Astrocyte of the spinal cord (primary cell): ENCODE measurements at places on chromosomes 16 and 17.

GRCh38 chr16:55326261-55327092 is 2.5 kb downstream of the IRX6 start:
- DNase-seq: no peak

DNA sequence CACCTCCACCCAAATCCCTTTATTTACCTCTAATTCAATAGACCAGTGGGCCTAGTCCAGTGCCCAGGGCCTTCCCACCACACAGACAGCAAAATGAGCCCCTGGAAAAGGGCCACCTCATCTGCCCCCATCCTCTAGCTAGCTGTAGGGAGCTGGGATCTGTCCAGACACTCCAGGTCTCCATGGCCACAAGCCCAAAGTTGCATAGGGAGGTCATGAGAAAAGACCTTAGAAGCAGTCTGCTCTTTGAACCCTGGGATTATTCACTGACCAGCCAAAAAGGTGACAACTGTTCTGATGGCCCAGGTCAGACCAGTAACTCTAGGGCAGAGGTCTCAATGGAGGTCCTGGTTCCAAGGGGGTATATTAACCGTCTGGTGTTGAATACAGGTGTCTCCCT is 2.0 kb downstream of the CUEDC1 start:
- DNase-seq: no peak

GRCh38 chr17:9566067-9566466 is 9.6 kb downstream of the STX8 start:
- peak; percentile 5 for DNase-seq

GRCh38 chr17:36722121-36722902 is 120.9 kb downstream of the MRM1 start:
- peak; percentile 14 for DNase-seq

DNA sequence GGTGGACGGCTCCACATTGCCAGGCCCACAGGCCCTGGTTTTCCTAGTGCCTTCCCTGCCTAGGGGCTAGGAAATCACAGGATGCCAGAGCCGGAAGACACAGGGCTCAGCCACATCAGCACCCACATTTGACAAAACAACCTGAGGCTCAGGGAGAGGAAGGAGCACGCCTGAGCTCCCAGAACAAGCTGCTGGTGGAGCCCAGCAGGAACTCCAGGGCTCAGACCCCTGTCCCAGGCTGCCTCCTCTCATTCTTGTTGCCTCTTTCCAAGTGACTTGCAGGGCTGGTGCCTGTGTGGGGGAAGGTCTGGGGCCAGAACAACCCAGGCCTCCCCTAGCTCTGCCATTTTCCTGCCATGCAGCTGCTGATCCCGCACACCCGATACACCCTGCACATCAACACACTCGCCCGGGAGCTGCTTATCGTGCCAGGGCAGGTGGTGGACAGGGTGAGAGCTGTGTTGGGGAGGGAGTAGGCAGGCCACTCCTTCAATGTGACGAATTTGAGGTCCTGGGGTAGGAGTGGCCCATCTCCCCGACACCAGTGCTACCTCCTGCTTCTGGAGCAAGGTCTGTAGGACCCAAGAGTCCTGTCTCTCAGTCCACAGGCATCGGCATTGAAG is 7.6 kb downstream of the ALOX15B start:
- DNase-seq: no peak

- DNase-seq: peak; percentile 81
Measured at GRCh38 chr16:4293822-4294457, 21.1 kb upstream of the TFAP4 start.

DNA sequence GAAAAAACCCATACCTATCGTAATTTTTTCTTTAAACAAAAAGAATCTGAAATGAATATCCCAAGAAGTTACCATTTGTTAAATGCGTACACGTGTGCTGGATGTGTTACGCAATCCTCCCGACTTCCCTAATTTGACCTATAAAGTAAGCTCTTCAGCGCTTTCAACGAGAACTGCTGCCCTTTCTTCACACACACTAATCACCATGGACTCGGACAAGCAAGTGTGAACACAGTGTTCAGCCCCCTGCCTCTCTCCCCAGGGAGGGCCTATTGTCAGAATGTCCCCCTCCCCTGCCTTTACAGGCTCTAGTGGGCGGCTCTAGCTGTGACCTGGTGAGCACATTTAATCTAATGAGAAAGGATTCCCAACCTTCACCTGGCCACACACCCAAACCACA is 216.1 kb downstream of the CEP112 start:
- no peak for DNase-seq

DNA sequence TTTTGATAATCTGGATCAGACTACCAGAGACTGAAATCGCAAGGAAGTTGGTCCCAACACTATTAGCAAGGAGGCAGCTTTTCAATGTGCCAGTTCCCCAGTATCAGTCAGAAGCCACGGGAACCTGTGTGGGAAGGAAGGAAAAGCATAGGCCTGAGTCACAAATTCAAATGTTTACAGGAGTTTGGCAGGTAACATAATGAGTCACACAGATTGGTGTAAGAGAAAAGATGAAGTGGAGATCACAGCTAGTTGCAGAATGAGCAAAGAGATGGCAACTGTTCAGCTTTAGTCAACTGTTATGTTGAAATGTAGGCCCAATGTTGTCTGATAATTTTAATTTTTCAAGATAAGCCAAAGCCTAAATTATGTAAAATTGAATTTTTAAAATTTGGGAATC is 28.1 kb upstream of the ITGA2B start:
- DNase-seq: peak; percentile 79

DNA sequence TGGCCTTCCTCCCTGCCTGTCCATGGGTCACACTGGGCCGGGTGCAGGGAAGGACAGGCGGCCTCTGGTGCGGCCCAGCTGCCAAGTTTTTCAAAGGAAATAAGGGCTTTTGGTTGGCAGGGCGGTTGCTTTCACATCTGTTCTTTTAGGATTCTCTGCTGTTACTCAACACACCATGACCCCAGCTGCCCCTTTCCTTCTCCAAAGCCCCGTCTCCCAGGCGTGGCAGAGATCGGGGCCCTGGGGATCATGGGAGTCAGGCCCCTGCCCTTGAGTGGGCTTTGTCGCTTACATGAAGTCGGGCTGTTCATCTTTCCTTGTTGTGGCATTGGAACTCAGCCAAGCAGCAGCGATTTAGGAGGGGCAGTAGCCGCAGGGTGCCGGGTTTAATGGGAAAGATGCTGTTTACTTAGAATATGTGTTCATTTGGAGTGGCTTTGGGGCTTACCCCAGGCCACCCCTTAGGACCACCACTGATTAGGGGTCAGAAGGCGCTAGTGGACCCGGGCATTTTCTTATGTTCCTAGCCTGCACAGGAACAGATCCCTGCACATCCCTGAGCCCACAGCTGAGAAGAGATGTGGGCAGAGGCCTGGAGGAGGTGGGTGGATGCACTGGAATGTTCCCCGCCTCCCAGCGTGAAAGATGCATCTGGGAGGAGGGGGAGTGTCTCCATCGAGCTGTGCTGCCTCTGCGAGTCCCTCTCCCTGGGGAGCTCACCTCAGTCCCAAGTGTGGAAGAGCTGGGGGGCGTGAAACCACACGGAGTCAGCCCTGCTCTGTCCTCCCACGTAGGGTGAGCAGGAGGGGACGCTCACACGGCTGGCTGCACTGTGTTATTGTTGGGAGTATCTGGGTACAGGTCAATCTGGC is 6.8 kb upstream of the ADCY7 start:
- DNase-seq: peak; percentile 33

DNA sequence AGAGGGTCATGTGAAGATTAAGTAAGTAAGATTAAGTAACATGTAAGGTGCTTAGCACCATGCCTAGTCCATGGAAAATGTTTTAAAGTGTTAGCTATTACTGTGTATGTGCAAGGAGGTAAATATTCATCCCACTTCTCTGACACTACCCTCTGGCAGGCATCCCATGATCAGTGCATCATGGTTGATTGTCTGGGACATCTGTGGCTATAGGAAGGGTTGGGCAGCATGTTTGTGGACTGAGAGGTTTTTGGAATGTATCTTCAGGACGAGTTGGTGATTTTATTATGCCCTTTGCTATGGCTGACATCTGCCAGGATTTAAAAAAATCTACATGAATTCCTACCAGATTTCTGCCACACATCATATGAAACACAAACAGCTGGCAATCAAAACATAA is 6.5 kb upstream of the TAOK1 start:
- no peak for DNase-seq

DNA sequence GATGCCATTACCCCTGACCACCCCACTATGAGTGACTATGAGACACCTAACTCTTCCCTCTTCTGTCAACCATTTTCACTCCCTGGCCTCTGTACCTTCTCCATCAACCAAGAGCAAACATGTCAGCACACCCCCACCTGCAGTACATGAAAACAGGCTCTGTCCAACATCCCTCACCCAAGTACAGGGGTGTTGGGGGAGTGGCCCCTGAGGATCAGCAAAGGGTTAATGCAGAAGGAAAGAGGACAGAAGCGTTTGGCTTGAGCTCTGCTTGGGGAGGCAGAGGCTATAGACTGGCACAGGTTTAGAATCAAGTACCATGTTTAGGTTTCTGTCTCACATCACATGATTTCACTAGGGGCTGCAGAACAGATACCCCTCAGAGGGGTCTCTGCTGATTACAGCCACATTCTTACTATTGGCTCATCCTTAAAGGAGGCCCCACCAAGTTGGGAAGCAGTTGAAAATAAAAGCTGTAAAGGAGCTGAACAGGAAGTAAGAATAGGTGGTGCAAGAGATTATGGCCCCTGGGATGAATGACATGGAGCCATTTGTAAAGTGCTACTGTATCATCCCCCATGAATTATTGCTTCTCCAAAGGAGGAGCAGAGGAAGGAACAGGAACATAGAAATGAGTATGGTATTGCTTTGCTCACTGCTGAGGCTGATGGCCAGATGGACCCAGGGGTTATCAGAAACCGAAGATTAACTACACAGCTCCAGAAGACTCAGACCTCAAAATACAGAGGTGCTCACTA is 2.4 kb upstream of the PSMC3IP start:
- no peak for DNase-seq

- peak; percentile 56 for DNase-seq
Measured at GRCh38 chr17:59651346-59651745, 31.7 kb downstream of the CLTC start.

GRCh38 chr17:39651923-39652586 is 13.1 kb upstream of the TCAP start:
- DNase-seq: no peak

GRCh38 chr17:74935585-74936469 is at the start of gene OTOP3:
TSS of gene OTOP3 (plus strand) at chr17:74935898. CDS start at chr17:74935922, 24 bp downstream.
- DNase-seq: no peak

DNA sequence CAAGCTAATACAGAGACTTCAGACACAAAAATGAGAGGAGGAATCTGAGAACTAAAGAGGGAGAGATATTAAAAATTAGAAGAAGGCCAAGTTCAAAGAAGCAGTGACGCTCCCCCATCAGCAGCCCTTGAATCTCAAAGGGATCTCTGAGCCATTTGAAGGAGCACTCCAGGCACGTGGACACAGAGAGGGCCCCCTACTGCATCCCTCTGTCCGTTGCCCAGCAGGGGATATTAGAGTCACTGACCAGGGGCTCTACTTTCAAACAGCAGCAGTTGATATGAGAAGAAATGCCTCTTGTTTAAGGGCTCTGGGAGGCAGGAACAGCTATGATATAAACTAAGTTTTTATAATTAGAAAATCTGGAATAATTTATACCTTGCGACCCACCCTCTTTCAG is 479.0 kb upstream of the SALL1 start:
- no peak for DNase-seq

- DNase-seq: no peak
Measured at GRCh38 chr17:30926516-30926915, 4.8 kb downstream of the ADAP2 start.

GRCh38 chr16:67017810-67018488 is 11.0 kb upstream of the CBFB start:
- DNase-seq: peak; percentile 91

GRCh38 chr17:57471868-57472368 is 215.6 kb downstream of the MSI2 start:
- no peak for DNase-seq

DNA sequence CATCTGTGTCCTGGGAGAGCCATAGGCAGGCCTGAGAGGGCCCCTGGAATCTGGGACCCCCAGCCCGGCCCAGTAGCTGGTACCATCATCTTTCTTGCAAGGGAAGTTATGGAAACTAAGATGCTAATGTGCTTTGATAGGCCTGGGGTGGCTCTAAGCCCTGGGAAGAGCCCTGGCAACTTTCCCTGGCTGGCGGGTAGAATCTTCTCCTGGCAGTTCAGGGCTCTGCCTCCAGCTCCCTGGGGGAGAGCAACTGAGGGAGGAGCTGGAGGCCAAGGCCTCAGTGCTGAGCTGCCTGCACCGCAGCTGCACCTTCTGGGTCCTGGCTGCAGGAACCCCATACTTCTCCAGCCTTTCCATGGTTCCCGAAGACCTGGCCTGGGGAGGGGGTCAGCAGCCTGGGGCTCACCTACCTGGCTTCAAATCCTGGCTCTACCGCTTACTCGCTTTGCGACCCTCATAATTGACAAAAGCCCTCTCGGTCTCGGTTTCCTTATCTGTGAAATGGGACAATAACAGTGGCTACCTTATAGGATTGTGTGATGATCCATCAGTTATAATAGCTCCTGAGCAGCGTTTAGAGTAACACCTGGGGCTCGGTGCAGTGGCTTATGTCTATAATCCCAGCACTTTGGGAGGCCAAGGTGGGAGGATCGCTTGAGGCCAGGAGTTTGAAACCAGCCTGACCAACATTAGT is 333.7 kb downstream of the SEC14L1 start:
- DNase-seq: peak; percentile 43

DNA sequence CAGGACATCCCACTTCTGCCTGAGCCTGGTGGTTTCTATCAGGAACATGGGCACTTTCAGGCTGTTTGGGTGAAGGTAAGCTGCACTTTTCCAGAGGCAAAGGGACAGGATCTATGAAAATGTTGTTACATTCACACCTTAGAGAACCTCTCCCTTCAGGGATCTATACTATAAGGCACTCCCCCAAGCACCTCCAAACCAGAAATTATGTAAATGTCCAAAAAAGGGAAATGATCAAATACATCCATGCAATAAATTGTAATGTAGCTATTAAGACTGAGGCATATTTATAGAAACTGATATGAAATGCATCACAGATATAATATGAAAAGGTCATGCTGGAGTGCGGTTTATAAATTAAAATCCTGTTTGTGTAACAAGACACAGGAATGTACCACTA is 23.3 kb upstream of the COG7 start:
- DNase-seq: no peak

DNA sequence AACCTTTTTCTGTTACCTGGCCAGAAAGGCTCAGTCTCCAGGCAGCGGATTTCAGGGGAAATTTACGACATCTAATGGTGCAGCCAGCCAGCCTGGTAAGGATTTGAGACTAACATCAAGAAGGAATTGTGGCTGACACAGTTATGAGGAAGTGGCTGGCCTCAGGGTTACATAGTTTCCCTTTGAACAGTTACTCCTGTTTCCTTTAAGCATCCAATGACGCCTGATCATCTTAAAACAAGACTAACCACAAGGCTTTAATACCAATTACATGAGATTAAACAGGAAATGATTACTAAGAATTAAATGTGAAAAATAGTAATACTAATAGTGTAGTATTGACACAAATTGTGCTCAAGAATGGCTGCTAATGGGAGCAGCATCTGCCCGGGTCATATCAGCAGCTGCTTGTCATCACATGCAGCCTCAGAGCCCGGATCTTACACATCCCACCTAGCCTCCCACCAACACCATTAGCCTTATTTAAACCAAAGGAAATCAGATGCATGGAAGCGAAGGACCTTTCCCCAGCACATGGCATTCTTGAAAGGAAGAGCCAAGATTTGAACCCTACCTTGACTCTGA is 431.8 kb downstream of the PMP22 start:
- DNase-seq: peak; percentile 56

GRCh38 chr16:57999366-57999970 is 1.0 kb downstream of the ZNF319 start:
- DNase-seq: peak; percentile 42

- peak; percentile 86 for DNase-seq
Measured at GRCh38 chr17:61504697-61505096, 52.5 kb downstream of the TBX4 start.
